ENCODE measurements at places on chromosomes 7 and 10.

GRCh38 chr10:3764626-3765112 is 20.3 kb downstream of the KLF6 start:
- no peak for DNase-seq

GRCh38 chr7:7399707-7400106 is 136.0 kb downstream of the COL28A1 start:
- DNase-seq: no peak

DNA sequence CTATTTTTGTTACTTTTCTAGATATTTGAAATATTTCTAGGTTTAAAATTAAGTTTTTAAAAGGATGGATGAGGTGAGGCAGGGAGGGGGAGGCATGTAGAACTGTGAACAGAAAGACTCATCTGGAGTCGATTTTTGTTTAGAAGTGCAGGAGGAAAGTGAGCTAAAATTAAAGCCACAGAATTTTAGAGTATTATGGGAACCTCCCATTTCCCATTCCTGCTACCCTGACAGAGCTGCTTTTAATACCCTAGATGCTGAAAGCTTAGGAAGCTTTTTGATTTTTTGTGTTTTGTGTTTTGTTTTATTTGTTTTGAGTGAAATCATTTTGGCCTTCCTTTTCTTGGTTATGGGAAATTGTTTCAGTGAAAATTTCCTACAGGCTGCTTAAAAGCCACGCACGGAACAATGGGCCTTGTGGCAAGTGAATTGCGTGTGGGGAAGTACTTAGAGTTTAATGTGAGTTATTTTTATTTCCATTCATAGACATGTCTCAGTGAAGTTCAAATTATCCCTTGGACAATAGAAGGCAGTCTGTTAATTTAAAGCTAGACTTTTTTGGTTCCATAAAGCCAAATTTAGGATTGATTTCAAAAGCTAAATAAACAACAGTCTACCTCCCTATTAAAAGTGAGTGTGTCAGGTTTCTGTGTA is 102.0 kb upstream of the HDAC9 start:
- DNase-seq: no peak

DNA sequence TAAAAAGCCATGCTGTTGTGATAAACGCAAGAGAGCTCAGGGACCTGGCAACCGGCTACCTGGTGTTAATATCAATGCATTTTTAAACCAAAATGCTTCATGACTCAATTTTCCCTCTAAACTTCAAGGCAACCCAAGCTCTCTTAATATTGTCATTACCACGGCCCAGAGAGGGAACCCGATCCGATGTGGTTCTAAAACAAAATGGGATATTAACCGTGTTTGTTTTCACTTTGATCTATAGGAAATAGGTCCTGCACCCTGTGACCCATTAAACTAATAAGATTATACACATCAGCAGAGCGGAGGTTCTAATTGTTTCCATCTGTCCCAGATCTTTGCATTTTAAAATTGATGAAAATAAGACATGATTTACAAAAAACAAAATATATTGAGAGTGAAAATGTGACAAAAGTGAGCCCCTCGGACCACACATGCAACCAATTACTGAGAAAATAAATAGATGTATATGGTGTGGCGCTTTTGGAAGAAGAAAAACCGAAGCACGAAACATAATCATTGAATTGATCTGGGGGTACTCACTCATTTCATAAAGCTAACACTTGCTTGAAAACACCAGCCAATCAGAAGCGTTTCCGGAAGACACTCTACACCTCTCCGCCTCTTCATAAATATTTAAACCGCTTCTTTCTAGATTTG is 290.3 kb upstream of the NFE2L3 start:
- no peak for DNase-seq

- no peak for DNase-seq
Measured at GRCh38 chr7:150953061-150953997, 24.8 kb downstream of the KCNH2 start.

- DNase-seq: no peak
Measured at GRCh38 chr7:95845007-95845406, 72.7 kb downstream of the DYNC1I1 start.

- DNase-seq: no peak
Measured at GRCh38 chr7:34421526-34421925, 236.5 kb upstream of the NPSR1 start.

DNA sequence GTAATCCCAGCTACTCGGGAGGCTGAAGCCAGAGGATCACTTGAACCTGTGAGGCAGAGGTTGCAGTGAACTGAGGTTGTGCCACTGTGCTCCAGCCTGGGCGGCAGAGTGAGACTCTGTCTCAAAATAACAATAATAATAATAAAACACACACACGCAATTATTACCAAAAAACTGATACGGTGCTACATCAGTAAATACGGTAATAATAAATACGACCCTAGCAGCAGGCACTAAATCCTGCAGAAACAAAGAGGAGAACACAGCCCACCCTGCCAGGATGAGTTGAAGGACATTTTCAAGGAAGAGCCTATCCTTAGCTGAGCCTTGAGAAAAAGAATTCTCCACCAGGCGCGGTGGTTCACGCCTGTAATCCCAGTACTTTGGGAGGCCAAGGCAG is 34.4 kb upstream of the GTF2I start:
- DNase-seq: no peak

DNA sequence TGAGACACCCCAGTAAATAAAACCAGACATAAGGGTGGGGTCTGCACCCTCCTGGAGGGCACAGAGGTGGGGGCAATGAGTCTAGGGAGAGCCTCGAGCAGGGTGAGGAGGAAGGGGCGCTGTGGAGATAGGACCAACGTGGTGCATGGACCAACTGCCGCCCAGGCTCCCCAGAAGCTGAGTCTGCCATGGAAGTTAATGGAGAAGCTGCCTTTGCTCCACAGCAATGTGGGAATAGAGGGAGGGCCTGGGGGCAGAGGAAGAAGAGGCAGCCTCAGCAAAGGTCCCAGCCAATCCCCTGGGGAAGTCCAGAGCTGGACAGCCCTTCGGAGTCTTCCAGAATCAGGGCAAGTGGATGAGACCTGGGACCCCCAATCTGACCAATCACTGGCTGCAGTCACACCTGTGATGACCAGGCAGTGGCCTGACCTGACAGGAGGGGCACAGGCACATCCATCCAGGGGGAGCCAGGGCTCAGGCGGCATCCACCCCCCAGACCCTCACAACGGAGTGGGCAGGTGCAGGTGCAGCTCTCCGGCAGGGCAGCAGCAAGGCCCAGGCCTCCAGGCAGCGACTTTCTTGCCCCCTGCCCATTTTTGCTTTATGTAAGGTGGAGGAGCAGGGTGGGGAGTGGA is 242.2 kb upstream of the PPP2R2D start:
- DNase-seq: no peak

GRCh38 chr10:2026936-2027335 is 289.6 kb upstream of the ADARB2 start:
- no peak for DNase-seq

DNA sequence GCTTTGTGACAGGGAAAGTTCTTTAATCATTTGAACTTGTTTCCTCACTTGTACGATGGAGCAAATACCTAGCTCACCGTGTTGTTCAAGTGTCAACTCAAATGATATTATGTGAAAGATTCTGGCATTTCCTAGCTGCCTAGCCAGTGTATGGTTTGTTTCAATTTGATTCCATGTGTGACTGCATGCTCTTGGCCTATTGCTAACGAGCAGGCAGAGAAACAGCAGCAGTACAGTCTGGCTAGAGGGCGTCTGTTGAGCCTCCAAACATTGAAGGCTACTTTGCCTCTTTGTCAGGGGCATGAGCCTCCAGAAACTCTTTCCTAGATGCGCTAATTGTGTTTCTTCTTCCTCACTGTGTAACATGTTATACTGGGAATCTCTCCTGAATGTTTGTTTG is 417.4 kb downstream of the EXOC4 start:
- no peak for DNase-seq

- DNase-seq: no peak
Measured at GRCh38 chr7:91302794-91303193, 38.6 kb downstream of the FZD1 start.

DNA sequence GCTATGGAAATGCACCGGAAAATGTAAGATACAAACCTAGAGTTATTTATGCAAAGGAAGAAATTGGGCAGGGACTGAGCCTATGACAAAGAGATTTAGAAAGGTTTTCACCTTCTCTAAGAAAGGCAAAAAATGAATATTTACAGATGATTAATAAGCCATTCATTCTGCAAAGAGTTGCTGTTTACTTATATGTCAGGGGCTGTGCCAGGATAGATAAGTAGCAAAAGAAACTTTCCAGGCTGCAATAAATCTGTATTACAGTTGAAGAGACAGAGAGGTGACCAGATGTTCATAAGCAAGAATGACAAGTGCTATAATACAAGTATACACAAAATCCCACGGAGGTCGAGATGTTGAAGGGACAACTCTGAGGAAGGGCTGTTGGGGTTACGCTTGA is 299.6 kb downstream of the CALN1 start:
- no peak for DNase-seq

DNA sequence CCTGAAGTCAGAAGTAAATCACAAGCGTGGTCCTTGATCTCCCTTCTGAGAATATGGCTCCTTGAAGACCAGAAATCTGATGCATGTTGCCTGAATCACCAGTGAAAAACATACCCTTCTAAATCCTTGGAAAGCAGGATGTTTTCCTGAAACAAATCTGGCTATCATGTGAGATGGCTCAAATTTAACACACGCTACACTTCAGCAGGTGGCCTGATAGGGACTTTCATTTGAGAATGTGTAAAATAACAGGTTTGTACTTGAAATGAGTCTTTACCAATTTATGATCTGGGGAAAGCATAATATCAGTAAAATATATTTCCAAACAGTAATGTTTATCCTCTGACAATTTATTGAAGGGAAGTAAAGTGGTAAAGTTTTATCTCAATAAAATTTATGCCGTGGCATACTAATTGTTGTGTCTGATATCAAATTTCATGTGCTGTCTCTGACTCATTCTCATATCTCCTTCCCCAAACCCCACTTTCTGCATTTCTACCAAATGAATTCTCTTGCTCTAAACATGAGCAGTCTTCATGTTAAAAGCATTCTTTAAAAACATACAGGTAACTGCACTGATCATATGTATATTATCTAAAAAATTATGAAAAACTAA is 17.4 kb downstream of the CYP3A4 start:
- peak; percentile 58 for DNase-seq

DNA sequence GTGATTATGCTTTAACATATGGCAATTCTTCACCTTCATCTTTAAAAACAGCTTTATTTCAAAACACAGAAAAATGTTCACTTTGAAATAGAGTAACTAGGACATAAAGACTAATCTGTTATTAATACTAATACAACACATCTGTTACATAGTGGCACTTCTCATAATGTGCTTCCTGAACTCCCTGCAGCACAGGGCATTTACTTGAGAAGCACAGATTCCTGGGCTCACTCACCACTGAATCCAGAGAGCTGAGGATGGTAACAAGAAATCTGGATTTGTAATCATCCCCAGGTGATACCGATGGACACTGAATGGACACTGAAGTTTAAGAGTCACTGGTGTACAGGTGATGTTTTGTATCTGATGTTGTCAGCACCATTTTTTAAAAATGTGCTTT is 96.1 kb downstream of the COL28A1 start:
- peak; percentile 30 for DNase-seq

GRCh38 chr10:106836933-106837663 is 327.4 kb downstream of the SORCS1 start:
- DNase-seq: no peak

GRCh38 chr10:14282276-14282675 is 48.4 kb downstream of the FRMD4A start:
- DNase-seq: peak; percentile 62

DNA sequence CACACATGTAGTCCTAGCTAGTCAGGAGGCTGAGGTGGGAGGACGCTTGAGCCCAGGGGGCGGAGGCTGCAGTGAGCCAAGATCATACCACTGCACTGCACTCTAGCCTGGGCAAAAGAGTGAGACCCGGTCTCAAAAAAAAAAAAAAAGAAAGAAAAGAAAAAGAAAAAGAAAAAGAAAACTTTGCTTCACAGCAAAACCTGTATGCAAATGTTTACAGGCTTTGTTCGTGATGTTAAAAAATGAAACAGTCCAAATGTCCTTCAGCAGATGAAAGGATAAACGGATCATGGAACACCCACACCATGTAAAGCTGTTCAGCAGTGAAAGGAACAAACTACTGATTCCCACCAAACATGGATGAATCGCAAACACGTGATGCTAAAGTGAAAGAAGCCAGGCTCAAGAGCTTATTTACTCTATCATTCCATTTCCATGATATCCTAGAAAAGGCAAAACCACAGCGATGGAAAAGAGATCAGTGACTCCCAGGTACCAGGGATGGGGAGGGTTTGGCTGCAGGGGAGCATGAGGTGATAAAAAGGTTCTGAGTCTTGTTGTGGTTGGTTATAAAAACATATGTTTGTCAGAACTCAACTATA is 15.1 kb downstream of the LRRC20 start:
- DNase-seq: peak; percentile 74

- DNase-seq: peak; percentile 38
Measured at GRCh38 chr7:158683541-158683940, 21.1 kb downstream of the NCAPG2 start.

- DNase-seq: no peak
Measured at GRCh38 chr10:7587168-7587864, 79.5 kb downstream of the ITIH5 start.

DNA sequence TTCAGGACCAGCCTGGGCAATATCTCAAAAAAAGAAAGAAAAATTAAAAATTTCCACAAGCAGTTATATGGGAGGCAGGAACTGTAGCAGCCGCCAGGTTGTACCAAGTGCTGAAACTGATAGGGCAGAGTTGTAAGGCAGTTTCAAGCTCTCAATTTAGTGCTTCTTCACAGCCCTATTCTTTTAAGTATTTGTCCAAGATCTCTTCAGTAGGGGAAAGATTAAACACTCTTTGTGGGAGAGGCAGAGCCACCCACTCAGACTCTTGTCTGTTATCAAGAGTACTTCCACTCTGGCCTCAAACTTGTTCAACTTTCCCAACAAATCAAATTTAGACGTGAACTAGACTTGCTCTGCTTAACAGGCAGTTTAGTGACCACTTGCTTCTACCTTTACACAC is 228.7 kb downstream of the REEP3 start:
- DNase-seq: no peak

DNA sequence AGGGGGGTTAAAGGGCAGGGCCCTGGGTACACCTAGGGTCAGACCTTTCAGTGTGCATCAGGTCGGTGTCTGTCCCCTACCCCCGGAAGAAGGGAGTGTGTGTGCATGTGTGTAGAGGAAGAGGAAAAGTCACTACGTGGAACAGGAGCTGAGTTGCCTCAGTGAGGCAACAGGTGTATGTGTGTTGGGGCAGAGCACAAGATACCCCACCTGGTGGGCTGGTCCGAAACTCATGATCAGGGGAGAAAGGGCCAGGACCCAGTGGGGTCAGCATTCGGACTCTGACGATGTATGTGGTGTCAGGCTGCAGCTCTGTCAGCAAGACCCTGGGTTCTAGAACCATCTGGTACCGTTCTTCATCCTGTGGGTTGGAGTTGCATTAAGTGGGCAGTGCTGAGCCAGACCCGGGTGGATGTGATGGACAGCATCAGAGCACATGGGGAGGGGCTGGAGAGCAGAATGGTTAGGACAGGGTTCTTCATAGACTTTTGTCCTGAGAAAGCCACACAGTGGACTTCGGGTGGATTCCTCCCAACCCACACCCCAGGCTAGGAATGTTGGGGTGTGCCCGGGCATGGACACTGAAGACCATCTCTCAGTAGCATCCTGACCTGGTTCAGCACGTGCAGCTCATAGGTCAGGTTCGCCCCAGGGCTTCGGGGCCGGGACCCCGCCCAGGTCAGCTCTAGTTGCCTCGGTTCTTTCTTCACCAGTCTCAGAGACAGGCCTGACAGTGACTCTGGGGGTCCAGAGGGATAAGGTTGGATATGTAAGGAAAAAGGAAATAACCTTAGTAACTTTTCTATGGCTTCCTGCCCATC is 10.7 kb downstream of the EPHA1 start:
- DNase-seq: no peak

GRCh38 chr7:51639661-51640334 is 323.2 kb upstream of the COBL start:
- no peak for DNase-seq

- DNase-seq: peak; percentile 37
Measured at GRCh38 chr7:50556247-50556991, 8.8 kb downstream of the DDC start.
